Right hindlimb (tissue), 1 donor: ENCODE measurements at places on chromosomes 11 and 22.

DNA sequence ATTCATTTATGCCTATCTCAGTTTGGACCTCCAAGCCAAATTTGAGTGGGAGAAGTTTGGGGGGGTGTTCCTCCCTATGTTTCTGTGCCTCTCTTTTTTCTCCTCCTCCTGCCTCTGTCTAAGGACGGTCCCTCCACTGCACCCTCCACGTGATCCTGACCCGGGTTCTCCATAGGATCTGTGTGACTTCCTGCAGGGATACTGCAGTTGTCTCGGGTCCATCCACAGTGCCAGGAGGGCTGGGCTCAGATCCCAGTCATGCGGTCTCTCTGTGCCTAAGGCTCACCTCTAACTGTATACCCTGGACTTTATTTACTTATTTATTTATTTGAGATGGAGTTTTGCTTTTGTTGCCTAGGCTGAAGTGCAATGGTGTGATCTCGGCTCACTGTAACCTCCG lies 1354.5 kb downstream of the BRD1 start:
- DNase-seq: no peak

GRCh38 chr11:6269994-6270393 lies 10.4 kb downstream of the CCKBR start:
- no peak for DNase-seq

- no peak for DNase-seq
Observed at GRCh38 chr11:102577723-102578122, 47.2 kb upstream of the MMP7 start.

DNA sequence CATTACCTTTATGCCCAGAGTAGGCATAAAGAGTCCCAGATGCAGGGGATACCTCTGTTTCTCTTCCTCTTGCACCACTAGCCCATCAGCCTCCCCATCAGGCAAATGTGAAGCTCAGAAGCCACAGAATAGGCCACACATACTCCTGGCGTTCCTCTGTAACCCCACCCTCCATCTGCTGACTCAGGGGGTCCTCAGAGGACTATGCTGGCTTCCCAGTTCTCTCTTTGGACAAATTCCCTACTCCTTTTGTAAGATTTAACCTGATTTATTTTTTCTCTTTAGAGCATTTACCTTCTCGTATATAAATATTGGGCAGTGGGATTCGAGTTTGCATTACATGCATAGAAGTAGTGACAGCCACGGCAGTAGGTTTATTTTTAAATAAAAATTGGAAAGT lies 262.3 kb upstream of the CADM1 start:
- no peak for DNase-seq

GRCh38 chr11:86863476-86863875 lies 63.1 kb downstream of the PRSS23 start:
- DNase-seq: no peak

- DNase-seq: no peak
Observed at GRCh38 chr11:31325160-31325559, 44.4 kb downstream of the DCDC1 start.

- no peak for DNase-seq
Observed at GRCh38 chr11:24478718-24479117, 18.1 kb upstream of the LUZP2 start.

DNA sequence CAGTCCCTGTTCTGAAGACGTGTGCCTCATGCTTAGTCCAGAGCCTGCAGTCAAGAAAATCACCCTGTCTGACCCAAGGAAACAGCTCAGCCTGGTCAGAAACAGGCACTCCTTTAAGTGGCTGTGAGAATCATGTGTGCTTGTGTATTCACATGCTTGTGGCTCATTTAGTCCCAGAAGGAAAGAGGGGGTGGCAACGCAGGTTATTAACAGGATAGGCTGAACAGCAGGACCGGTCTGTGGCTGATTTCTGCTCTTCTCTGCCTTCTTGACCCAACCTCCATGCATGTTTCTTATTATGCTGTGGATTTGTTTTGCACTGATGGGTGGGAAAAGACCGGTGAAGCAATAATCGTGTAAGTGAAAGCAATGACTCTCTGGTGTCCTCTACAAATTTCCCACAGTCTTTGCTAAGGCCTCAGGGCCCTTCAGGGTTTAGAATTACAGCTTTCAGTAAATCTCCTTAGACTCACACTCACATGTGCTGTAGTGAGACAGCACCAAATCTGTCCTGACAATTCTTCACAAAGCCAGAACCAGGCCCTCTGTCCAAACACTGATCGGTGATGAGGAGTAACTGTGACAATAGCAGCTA lies 288.1 kb downstream of the ETS1 start:
- peak; percentile 40 for DNase-seq

DNA sequence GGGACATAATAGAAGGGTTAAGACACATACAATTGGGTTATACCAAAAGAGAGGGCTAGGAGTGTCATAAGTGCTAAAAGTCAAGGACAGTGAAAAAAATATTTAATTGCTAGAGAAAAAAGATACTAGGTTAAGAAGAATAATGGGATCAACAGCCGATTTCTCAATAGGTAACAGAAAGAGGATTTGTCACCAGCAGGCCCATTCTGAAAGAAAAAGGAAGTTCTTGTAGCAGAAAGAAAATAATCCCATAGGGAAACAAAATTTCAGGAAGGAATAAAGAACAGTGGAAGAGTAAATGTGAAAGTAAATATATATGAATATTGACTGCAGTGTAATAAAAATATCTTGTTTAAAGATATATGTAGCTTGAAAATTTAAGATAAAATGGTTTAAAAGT lies 43.3 kb upstream of the ADORA2A start:
- DNase-seq: no peak

DNA sequence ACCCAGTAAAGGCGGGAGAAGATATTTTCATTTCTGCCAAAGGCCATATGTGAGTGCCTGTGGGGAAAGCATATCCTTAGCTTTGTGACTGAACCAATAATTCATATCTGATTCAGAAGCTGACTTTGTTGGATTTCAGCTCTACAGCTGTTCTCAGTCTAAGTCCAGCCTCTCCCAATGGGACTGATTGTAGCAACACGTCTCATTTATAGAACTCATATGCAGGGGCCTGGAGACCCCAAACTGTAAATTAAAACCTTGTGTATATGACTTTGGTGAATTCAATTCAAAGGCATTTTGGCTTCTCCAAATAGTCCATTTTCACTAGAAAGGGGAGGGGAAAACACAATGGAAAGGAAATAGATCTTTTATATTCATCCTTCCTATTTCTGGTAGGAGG lies 250.4 kb upstream of the SORL1-AS1 start:
- peak; percentile 51 for DNase-seq

GRCh38 chr11:65064847-65065240 lies 6.5 kb upstream of the NAALADL1 start:
- DNase-seq: no peak

GRCh38 chr11:106503901-106504300 lies 426.4 kb downstream of the AASDHPPT start:
- no peak for DNase-seq

DNA sequence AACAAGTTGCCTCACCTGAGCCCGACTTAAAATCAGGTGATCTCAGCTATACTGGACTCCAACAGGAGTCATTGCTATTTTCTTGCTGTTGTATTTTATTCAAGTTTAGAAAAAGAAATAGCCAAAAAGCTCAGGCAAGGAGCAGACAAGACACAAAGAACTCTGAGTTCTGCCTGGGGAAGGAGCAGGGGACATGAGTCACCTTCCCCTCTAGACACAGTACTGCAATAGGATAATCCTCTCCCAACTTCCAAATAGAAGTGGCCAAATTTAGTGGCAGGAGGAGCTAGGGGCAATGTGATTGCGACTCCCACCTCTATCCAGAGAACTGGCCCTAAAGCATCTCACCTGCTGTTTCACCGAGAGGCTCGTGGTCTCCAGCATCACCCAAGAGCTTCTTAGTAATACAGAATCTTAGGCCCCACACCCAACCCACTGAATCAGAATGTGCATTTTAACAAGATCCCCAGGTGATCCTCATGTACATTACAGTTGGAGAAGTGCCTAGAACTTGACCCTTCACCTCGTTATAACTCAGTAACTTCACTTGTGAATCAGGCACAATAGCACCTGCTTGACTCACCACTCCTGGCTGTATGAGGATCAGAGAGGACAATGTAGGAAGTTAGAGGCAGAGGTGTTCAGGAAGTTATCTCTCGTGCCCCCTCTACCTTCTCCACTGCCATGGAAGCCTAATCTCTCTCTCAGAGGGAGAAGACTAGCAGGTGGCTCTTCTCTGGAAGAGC lies 56.8 kb upstream of the FBXO3 start:
- DNase-seq: no peak

DNA sequence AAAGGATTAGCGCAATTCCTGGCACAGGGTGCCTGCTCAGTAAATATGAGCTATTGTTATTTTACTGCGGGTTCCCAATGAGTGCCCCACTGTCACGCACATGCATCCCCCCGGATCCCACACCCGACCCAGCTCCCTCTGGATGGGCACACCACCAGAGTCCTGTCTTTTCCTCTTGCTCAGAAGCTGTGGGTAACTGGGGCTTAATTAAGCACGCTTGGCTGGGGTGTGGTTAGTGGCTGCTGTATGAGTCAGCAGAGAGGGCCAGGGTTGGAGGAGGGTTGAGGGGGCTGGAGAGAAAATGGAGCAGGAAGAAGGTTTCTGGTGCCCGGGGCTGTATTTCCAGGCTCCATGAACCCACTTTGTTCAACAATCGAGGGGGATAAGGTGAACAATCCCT lies 30.3 kb upstream of the NECTIN1 start:
- DNase-seq: no peak

GRCh38 chr11:46826310-46827044 lies 19.6 kb downstream of the CKAP5 start:
- DNase-seq: peak; percentile 87

- no peak for DNase-seq
Observed at GRCh38 chr22:43689356-43689755, 122.7 kb downstream of the EFCAB6 start.

DNA sequence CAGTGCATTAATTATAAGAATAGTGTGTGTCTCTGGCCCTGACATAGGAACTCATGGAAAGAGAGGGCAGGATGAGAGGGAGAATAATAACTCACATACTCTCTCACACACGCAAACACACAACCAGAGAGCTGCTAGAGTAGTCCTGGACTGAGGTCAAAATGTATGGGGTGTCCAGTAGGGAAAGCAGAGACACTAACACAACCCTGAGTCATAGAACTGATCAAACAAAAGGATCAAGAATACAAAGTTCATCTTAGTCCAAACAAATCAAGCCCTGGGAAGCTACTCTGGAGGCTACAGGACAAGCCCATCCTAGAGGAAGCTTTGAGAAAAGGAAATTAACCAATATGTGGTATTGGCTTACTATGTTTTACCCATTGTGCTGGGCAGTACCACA lies 178.5 kb upstream of the GUCY1A2 start:
- DNase-seq: no peak

DNA sequence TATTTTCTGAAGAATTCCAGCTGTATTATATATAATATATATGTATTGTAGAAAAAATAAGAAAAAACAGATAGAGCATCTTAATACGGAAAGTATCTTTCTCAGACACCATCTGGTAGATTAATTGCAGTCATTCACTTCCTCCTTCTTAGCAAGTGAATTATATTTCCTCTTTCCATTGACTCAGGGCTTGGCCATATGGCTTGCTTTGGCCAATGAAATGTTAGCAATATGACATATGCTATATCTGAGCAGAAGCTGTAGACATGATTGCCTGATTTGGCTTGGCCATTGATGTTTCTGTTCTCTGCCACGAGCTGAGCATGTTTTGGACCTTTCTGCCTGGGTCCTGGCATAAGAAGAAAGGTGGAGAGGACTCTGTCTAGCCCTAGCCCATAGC lies 34.4 kb upstream of the ZBED5 start:
- no peak for DNase-seq

- DNase-seq: no peak
Observed at GRCh38 chr22:47071807-47072641, 309.6 kb downstream of the TBC1D22A start.

GRCh38 chr11:59182457-59183151 lies 10.7 kb downstream of the DTX4 start:
- no peak for DNase-seq

- no peak for DNase-seq
Observed at GRCh38 chr11:46612326-46612725, 4.7 kb downstream of the HARBI1 start.

DNA sequence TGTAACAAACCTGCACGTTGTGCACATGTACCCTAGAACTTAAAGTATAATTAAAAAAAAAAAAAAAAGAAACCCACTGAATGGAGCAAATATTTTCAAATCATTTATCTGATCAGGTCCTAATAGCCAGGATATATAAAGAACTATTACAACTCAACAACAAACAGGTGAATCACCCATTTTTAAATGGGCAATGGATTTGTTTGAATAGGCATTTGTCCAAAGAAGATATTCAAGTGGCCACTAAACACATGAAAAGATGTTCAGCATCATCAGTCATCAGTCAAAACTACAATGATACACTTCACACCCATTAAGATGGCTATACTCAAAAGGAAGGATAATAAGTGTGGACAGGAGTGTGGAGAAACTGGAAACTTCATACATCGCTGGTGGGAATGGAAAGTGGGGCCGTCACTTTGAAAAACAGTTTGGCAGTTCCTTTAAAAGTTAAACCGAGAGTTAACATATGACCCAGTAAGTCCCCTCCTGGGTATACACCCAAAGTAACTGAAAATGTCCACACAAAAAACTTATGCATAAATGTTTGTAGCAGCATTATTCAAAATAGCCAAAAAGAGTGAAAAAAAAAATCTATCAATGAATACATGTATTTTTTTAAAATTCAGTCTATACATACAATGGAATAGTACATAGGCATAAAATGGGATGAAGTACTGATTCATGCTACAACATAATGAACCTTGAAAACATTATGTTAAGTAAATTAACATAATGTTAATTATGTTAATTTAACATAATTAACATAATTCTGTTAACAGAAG lies 53.1 kb downstream of the ARRB1 start:
- no peak for DNase-seq

GRCh38 chr11:93585758-93586157 lies 42.6 kb upstream of the SMCO4 start:
- no peak for DNase-seq

- DNase-seq: peak; percentile 10
Observed at GRCh38 chr22:46079093-46079860, 71.0 kb upstream of the PPARA start.

- peak; percentile 64 for DNase-seq
Observed at GRCh38 chr11:93542811-93543229, 371 bp downstream of the SMCO4 start.

DNA sequence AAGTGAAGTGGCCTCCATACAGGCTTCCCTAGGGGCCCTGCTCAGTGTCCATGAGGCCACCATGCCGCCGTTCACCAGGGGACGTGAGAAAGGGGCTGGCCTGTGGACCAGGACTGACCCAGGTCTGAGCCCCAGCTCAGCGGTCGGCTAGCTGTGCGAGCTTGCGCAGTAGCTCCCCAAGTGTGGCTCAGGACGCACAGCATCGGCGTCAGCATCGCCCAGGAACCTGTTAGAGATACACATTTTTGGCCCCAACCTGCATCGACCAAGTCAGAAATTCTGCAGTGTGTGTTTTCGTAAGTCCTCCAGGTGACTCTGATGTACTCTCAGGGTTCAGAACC lies 429 bp downstream of the TP53AIP1 start:
- no peak for DNase-seq
